Stimulated activated memory B cell treated with anti-CD40 and anti-IgM and Interleukin-4, amounts not matched to agents 10 μg/mL and 1 μg/mL and 100 μg/mL, for 72 hours (primary cell): ENCODE measurements at places on chromosomes 13 and 19.

DNA sequence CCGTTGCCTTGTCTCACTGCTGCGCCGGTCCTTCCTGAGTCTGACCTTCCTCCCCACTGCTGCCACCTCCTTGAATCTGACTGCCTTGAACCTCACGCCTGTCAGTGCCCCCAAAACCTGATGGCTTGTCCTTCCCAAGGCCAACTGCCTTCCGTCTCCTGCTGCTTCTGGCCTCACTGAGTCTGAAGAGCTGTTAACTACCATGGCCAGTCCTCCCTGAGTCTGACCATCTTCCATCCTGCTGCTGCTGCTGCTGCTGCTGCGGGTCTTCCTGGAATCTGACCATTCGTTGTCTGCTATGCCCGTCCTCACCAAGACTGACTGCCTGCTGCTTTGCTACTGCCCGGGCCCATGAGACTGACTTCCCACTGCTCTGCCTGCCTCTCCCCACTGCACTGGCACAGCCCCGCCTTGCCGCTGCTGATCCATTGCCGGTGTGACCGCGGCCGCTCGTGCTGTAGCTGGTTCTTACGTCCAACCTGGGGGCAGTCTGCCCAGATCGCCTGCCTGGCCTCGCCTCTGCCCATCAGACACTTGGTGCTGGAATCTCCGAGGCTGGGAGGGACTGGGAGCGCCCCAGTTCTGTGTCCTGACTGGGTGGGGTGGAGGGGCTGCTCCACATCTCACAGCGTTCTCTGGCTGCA, 2.9 kb upstream of the RCN3 start:
- no peak for ATAC-seq

GRCh38 chr19:53545271-53546065, 7.5 kb downstream of the ZNF331 start:
- no peak for ATAC-seq

- ATAC-seq: no peak
These were observed 55.4 kb downstream of the KCTD12 start for GRCh38 chr13:76830805-76831204.

- no peak for ATAC-seq
These were observed 599 bp downstream of the OLFM2 start for GRCh38 chr19:9935506-9936325.

- peak; percentile 82 for ATAC-seq
These were observed 40.5 kb downstream of the MAU2 start for GRCh38 chr19:19361075-19361594.

DNA sequence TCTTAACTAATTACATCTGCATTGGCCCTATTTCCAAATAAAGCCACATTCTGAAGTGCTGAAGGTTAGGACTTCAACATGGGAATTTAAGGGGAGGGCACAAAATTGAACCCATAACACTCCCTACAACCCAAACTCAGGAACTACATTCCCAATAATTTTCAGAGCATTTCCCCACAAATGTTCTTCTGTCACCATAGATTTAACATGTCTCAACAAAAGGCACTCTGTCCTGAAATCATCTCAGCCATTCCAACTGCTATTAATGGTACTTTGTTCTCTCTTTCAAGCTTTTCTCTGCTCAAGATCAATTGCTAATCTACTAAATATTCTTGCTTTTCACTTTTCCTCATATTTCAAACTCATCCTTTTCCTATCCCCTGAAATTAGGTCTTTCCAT, 74.0 kb upstream of the SOX1 start:
- no peak for ATAC-seq

DNA sequence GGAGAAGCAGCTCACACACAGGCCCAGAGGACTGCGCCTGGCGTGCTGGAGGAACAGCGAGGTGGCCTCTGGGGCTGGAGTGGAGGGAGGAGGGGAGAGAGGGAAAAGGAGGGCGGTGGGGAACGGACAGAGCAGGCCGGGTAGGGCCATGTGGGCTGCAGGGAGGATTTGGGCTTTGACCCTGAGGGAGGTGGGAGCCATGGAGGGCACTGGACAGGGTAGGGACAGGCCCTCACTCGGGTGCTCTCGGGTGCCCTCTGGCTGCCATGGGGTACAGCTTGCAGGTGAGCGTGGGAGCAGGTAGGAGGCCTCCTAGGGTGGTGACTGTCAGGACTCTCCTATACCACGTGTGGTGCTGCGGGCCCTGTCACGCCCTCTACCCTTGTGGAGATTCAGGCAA, 22.8 kb downstream of the PLIN4 start:
- no peak for ATAC-seq

DNA sequence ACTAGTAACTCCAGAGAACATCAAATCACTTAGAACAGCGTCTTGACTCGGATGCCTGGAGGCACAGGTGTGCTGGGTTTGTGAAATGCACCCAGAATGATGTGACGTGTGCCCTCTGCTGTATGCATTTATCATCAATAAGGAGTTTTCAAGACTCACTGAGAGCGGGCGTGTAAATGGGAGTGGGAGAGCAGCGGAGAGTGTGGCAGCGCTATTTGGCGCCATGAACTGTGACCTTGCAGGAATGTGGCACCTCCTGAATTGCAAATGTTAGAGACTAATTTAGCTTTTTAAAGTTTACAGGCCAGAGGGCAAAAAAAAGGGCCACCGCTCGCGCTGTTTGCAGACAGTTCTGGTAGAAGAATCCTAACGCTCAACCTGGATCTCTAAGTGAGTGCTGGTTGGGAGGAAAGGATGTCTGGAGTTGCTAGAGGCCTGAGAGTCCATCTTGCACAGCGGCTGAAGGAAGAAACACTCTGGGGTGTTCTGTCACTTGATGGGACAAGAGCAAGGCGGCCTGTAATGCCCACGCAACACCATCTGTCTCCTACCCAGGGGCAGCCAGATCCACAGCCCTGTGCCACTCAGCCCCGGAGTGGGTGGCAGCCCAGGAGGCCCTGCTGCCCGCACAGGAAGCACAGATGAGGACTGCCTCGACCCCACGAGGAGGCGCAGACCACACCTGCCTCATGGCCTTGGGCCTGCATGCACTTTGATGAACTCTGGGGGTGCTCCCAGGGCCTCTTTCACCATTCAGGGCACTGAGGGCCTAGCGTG, 19.7 kb downstream of the RANBP3 start:
- no peak for ATAC-seq

GRCh38 chr19:31908496-31909225, 436.7 kb upstream of the ZNF507 start:
- ATAC-seq: peak; percentile 31

DNA sequence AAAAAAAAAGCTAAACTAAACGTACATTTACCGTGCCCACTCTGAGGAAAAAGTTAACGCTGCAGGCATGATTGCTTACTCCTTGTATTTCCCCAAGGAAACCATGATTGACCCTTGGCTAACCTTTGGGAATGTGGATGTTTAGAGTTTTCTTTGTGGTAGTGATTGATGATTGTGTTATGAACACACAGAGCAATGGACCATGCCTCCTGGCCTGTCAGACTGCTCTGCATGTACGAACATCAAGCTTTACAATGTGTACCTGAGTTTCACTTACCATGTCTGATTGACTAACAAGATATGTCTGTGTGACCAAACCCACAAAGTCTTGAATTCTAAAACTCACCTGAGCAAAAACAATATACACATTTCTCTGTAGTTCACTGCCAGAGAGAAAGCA, 35.1 kb downstream of the MYCBP2 start:
- ATAC-seq: no peak

GRCh38 chr13:102970542-102970941, 95.7 kb downstream of the SLC10A2 start:
- ATAC-seq: no peak

DNA sequence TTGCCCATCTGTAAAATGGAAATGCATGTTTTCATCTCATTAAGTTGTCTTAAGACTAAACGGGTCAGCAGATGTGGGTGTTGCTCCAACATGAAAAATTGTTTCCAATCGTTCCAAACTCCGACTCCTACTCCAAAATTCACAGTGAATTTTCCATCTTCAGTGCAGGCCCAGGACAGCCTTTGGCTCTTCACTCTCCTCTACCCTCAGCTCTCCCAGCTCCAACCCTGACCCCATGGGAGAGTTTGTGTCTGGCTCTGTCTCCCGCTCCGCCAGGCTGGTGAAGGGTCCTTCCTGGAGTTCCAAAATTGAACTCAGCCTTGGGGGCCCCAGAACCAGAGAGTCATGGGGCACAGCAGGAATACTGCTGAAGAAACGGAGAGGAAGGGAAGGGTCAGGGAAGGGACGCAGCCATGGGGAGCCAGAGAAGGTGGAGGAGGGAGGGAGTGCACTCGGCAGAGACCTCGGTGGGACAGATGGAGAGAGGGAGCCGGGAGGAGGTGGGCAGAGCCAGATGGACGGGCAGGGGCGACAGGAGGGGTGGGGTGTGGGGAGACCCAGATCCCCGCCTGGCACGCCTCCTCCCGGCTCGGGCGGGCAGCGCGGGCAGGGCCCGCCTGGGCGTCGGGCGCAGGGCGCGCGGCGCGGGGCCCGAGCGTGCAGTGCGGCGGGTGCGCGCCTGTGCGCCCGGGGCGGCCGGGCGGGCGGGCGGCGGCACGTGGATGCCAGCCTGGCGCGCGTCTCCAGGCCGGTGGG, 45.6 kb downstream of the CELF5 start:
- ATAC-seq: no peak

DNA sequence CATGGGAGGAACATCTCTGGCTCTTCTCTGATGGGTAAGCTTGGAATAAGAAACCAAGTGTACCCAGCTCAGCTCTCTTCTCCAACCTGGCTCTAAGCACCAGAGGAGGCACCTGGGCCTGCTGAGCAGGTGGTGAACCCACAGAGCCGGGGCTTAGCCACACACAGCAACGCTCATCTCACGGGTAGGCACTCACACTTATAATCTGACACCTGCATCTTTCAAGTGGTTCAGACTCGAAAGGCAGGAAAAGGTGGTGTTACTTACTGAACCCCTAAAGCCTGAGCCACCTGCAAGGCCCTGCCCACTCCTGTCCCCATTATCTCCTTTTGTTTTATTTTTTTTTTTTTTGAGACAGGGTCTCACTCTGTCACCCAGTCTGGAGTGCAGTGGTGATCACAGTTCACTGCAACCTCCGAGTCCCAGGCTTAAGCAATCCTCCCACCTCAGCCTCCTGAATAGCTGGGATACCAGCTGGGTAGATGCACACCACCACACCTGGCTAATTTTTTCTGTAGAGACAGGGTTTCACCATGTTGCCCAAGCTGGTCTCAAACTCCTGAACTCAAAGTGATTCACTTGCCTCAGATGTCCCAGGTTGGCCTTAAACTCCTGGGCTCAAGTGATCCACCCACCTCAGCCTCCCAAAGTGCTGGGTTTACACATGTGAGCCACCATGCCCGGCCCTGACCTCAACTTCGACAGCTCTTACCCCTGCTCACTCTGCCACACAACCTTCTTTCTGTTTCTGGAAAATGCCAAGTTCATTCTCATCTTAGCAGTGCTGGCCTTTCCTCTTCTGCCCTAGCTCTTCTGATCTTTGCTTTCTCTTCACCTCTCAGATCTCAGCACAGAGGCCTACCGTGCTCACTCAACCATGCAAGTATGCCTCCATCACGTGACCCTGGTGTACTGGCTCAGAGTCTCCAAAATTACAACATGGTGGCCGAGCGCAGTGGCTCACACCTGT, 9.7 kb downstream of the FBXL12 start:
- no peak for ATAC-seq

GRCh38 chr13:98275681-98276171, 98.7 kb upstream of the RNF113B start:
- no peak for ATAC-seq

- ATAC-seq: no peak
These were observed 85.2 kb downstream of the LACC1 start for GRCh38 chr13:43964698-43965458.

DNA sequence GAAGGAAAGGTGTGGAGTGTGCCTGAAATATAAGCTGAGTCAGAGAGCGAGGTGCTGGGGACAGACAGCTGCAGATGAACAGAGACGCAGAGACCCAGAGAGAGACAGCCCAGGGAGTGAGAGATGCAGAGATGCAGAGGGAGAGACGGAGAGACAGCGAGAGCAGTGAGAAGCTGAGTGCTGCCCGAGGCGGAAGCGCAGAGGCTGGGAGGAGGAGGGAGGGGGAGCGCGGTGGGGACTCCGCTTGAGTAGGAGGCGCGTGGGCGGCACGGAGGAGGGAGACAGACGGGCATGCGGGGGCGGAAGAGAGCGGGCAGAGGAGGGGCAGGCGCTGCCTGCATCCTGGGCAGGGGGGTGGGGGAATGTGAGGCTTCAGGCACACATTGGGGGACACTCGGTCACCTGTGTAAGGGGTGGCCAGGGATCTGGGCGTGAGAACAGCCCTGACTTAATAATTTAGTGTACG, 25.7 kb downstream of the SLC8A2 start:
- no peak for ATAC-seq

DNA sequence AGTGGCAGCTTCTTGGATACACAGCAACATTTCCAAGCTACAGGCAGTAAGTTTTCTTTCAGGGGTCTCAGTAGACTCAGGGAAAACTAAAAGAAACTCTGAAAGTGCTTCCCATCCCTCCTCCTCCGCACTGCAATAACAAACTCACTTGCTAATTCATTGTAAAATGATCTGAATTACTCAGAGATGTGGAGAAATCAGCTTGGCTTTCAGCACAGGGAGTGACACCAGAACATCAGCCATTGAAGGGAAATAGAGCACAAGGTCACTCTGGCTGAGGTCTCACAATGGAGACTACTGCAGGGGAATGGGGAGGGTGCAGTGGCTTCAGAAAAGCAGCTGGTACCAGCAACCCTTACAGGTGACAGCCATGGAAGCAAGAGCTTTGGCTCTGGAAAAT, 137.3 kb upstream of the SERP2 start:
- no peak for ATAC-seq

- no peak for ATAC-seq
These were observed 130.1 kb upstream of the ZNF91 start for GRCh38 chr19:23525276-23525852.

DNA sequence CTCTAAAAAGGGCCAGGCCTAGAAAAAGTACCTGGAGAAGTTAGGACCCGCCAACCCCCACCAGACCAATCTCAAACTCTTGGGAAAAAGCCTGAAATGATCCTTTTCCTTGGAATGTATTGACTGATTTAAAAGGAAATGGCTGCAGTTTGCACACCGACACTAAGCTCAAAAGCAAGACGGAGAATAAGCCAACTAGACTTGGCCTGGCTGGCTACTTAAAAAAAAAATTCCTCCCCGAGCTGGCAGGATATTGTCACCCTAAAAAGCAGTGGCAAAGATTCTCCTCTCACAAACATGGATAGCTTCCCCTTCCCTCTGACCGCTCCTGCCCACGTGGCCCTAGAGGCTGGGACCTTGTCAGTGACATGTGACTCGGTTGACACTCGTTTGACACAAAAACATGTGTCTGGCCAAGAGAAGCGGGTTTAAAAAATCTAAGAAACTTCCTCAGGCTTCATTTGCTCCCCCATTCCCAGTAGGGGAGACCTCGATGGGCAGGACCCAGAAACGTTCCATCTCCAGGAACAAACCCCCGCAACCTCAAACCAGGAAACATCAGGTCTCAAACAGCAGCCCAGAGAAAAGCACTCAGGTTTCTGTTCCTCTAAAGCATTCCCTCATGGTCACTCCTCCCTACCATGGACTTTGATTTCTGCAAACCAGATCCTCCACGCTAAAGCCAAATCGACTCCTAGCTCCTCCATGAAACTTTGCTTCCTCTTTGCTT, 1.3 kb downstream of the RFX1 start:
- no peak for ATAC-seq
